ENCODE measurements at places on chromosomes 12 and 14.

DNA sequence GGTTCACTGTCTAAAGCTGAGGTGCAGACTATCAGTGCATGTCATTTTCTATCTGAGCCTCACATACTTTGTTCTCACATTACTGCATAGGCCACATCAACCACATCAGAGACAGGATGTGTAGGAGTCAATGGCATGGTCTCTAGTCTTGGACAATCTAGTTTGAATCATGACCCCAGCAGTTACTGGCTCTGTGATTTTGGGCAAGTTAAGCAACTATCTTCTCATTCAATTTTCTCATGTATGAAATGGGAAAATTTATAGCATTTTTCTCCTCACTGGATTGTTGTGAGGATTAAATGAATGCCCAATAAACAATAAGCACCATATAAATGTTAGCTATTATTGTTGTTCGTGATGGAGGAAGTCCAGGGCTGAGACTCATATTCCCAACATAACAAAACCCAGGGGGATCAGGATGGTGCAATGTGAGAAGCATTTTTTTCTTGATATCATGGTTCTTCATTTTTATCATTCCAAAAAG lies 432.6 kb downstream of the LRIG3 start:
- no peak for DNase-seq

- peak; percentile 55 for DNase-seq
These were observed 26.8 kb upstream of the PEX5 start for GRCh38 chr12:7162691-7163114.

DNA sequence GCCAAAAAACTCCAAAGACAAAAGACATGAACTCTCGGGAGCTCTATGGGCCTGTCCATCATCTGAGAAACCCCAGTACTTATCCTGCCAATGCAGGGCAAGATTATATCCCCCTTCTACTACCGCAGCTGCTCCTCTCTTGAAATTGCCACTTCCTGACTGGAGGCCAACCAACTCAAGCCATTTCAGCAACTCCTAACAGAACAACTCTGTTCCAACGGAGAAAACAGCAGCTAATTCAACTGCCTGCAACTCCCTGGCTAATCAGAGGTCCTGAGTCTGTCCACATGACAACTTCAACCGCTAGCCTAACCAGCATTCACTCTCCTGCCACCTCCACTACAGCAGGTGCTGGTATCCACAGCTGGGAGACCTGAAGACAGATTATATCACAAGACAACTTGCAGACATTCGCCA lies 24.1 kb downstream of the CEP83 start:
- DNase-seq = no peak

GRCh38 chr14:20341646-20342045 lies 1.8 kb upstream of the PARP2 start:
- DNase-seq = no peak

DNA sequence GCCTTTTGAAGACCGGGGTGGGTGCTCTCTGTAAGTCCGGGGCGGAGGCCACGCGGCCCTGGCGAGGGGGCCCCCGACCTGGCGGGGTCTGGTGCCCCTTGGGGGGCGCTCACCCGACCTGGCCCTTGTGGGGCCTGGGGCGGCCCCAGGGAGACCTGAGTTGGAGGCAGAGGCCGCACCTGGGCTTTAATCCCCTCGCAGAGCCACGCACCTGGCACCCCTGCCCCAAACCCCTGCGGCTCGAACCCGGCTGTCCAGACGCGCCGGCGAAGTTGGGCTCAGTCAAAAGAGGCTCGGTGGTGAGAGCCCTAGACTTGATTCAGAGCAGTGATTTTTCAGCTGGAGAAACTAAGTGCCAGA lies 267 bp downstream of the CFAP251 start:
- no peak for DNase-seq

DNA sequence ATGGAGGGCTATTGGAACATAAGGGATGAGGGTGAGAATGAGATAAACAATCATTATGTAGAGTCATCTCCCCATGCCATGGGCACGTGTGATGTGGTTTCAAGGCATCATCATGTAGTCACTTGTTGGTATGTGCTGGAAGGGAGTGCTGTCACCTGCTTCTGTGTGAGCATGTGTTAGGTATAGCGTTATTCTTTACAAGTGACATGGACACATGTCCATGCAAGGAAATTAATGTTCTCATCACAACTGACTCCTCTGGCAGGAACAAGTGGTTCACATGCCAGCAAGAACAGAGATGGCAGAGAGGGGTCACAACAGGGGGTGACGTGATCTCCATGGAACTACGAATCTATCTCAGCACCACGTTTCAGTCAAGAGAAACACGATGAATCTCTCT lies 815.8 kb downstream of the BCL11B start:
- no peak for DNase-seq

DNA sequence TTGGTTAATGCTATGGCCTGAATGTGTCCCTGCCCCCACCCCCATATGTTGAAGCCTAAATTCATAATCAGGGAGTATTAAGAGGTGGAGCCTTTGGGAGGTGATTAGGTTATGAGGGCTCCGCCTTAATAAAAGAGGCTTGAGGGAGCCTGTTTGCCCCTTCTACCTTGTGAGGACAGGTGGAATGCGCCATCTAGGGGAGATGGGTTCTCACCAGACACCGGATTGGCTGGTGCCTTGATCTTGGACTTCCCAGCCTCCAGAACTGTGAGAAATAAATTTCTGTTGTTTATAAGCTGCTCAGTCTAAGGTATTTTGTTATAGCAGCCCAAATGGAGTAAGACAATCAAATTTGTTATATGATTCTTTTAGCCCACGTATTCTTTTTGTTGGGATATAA lies 148.3 kb downstream of the PTCSC3 start:
- peak; percentile 16 for DNase-seq

DNA sequence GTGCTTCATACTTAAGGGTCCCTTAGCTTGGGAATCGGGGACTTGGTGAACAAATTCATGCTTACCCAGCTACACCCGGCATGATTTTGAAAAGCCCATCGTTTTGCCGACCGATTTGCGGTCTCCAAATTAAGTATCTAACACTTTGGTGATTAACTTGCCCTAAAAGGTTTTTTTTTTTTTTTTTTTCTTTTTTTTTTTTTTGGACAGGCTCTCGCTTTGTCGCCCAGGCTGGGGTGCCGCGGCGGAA lies 843 bp upstream of the HSP90AA1 start:
- DNase-seq = no peak

DNA sequence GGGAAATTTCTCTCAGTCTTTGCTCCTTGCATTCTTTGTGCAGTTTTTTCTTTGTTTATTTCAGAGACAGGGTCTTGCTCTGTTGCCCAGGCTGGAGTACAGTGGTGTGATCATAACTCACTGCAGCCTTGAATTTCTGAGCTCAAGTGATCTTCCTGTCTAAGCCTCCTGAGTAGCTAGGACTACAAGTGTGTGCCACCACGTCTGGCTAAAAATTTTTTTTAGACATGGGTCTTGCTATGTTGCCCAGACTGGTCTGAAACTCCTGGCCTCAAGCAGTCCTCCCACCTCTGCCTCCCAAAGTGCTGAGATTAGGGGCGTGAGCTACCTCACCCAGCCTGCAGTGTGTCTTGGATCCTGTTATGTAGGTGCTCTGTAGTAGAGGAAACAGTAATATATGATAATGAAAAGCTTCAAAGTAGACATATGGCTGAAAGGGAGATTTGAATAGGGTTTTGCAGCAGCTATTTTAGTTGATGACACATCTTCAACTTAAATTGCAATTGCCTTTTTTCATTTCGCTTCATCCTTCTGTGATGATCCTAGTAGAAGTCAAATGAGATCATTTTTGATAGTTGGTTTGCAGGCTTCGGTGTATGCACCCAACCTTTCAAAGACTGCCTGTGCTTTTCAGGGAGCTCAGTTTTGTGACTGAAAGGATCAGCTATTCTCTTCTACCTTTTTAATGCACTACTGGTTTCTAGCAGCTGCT lies 75.4 kb downstream of the FUT8 start:
- no peak for DNase-seq
